ENCODE measurements at places on chromosomes 1 and 21.

- DNase-seq, result no peak
Measured at GRCh38 chr1:202590975-202591411, 119.3 kb downstream of the SYT2 start.

DNA sequence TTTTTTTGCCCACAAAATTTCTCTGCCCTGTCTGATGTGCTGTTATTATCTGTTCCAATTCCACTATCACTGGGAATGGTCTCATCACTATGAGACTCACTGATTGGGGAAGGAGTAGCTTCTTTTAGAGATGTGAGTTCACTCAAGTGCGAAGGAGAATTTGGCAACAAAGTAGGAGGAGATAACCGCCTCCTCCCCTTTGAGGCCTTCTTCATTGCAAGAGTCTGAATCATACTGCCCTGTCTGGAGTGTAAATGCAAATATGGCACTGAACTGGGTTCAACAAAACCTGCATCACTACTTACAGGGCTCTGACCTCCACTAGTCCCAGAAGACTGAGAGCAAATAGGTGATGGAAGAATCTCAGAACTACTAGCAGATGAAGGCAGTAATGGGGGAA is 83.4 kb downstream of the ASH1L start:
- no peak for DNase-seq

GRCh38 chr1:33097762-33098161 is 16.8 kb downstream of the AZIN2 start:
- DNase-seq, result no peak

DNA sequence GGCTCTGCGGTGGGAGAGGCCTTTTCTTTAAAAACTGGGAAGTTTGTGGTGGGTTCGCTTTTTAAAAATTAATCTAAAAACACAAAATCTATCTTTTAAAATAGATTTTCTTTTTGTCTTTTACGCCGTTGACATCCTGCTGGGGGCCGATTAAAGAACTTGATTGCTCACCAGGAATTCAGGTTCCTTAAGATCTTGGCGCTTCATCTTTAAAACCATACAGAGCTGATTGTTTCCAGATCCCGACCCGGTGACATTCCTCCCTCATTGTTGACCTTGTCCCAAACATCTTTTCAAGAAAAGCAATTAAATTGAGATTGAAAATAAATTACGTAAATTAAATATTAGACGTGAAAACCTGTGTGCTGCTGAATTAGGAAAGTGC is 546 bp upstream of the ZNF697 start:
- DNase-seq, result no peak

GRCh38 chr1:219657186-219657585 is 44.3 kb upstream of the ZC3H11B start:
- DNase-seq, result no peak

GRCh38 chr1:41963636-41964035 is 44.9 kb upstream of the HIVEP3 start:
- no peak for DNase-seq

DNA sequence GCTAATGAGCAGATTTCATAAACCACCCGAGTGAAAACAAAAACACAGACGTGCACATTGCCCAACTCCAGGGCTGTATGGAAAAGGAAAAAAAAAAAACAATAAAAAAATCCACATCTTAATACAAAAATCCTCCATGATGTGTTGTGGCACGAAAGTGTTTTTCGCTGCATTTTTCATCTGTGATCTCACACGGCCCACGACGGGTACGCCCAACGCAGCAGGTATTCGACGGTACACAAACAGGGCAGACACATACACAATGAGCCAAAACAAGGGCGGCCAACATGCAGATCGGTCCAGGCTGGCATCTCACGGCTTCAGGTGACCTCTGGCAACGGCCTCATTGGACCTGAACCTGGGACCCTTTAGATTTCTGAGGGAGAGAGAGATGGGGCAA is 31.1 kb downstream of the CASZ1 start:
- no peak for DNase-seq

DNA sequence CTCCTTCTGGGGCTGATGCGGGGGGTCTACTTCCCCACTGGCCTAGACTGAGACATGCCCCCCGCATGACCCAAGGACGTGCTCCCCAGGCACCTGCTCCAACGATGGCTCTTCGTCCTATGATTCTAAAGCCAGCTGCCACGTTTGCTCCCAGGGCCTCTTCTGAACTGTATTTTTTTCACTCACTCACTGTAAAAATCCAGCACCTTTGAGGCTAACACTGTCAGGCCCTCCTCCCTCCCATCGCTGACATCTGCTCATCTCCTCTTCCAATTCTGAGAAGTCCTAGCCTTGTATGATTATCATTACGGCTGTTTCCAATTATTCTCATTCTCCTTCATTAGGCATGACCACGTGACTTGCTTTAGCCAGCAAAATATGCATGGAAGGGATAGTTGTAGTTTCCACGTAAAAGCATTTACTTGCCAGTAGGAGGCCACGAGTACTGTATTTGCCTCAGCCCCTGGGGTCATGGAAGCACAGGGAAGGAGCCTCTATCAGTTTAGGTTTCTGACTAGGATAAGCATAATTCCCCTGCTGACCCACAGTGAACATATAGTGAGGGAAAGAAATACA is 19.1 kb upstream of the EDN2 start:
- DNase-seq, result no peak

DNA sequence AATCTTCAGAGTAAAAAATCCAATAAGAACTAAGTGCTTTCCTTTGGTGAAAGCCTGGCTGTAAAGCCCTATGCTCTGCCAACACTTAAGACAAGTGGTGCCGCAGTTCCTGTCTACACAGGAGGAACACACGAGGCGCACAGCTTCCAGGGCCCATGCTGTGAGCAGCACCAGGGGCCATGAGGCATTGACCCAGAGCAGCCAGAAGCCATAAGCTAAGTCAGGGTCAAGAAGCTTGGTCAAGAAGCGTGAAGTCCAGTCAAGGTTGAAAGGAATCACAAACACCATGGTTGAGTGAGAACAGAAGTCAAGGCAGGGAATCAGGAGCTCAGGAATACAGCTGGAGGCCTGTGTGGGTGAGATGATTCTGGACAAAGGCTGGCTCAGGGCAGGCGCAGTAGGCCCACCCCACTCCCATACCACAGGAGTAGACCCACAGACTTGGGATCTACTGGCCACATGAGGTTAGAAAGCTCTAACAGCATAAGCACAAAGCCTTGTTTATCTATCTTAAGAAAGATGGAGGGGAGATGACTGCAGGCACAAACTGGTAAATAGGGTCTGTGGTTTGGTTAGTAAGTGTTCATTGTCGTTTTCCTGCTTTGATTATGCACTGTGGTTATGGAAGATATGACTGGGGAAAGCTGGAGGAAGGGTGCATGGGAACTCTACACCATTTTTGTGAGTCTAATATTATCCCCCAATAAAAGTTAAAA is 42.9 kb upstream of the RCAN3 start:
- no peak for DNase-seq

- no peak for DNase-seq
Measured at GRCh38 chr1:3339856-3340255, 114.6 kb upstream of the ARHGEF16 start.

DNA sequence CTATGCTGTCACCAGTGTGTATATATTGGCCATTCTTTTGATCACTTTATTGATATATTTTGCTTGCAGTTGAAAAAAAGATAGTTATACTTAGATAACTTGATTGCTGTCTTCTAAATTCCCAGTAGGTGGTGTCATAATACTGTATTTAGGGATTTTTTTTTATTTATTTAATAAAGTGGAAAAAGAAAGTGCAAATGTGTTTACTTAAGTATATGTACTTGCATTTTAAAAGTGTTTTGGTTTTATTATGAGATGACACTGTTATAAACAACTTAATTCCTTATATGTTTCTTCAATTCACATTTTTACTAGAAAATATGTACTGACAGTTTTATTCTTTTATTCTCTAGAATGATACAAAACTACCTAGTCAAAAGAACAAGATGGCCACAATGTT is 164.8 kb downstream of the USP25 start:
- no peak for DNase-seq

DNA sequence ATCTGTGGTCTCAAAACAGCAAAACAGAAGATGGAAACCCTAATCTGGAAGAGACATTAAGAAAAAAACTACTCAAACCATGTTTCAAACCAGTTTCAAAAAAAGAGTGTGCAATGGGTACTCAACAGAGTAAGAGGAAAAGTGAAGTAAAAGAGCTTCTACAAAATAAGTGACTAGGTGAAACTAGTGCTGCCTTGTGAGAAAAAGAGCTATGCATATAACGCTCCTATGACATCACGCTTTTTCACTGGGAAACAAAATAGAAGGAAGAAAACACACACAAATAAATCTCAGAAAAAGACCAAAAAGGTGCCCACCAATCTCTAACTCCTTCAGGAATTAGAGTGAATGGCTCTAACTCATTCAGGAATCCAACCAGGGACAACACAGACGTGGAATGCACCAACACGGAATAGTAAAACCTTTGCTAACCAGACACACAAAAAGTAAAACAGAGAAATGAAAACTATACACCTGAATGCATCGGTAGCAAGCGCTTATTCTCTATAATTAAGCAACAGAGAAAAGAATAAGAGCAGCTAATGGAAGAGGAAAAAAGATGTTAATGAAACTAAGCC is 1.3 kb downstream of the FOXJ3 start:
- no peak for DNase-seq

DNA sequence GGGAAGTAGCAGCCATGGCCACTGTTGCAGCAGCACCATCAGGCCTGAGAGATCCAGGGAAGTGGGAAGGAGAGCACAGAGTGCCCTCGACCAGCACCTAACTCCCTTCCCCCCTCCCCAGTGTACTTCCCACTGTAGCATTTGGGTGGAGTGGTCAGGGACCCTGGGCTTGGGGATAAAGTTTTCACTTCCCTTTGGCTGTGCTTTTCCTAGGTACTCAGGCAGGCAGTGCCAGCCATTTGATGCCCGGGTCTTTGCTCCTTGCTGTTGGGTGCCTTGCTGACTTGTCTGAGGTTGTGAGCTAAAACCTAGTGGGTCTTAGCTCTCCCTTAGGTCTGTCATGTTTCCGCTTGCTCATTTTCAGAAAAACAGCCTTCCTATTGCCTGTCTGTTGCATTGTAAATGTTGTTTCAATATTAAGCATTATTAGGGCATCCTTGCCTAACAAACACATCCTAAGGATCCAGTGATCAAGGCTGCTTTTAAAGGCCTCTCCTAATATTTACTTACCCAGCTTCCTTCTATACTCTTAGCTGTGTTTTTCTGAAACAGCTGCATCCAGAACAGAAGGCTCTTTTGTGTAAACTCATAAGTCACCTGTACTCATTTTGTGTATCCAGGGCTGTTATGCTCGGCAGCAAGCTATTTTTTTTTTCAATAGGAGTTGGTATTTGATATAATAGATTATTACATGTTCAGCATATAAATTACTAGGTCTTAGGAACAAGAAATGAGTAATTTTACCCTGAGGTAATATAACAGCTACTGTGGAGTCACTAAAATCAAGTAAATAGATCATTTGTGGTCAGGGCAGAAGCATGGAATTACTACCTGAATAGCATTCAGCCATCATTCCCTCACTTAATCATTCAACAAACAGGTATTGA is 418.6 kb upstream of the PROX1 start:
- DNase-seq, result no peak

GRCh38 chr1:64282351-64282750 is 78.9 kb downstream of the UBE2U start:
- DNase-seq, result peak; percentile 50

GRCh38 chr1:203663294-203663693 is 36.7 kb downstream of the ATP2B4 start:
- DNase-seq, result no peak

DNA sequence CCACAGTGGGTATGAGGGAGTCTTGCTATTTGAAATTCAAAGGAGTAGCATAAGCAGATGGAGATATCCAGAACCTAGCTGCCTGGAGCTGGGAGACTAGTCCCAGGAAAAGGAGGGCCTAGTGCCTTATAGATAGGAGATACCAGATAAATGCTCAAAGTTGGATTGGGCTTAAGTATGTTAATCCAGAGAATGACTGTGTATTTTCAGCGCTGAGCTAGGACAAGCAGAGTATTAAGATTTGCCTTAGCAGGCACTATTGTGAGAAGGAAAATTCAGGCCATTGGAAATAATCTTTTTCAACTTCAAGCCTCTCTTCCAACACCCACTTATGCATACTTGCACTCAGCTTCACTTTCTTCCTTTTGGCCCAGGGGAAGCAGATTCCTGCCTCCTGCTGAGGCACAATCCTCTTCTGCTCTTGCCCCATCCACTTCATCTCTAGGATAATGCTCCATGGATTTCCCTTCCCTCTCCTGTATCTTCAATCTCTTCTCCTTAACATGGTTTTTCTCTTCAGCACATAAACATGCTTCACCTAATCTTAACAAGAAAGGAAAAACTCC is 21.1 kb downstream of the PIK3C2B start:
- no peak for DNase-seq

DNA sequence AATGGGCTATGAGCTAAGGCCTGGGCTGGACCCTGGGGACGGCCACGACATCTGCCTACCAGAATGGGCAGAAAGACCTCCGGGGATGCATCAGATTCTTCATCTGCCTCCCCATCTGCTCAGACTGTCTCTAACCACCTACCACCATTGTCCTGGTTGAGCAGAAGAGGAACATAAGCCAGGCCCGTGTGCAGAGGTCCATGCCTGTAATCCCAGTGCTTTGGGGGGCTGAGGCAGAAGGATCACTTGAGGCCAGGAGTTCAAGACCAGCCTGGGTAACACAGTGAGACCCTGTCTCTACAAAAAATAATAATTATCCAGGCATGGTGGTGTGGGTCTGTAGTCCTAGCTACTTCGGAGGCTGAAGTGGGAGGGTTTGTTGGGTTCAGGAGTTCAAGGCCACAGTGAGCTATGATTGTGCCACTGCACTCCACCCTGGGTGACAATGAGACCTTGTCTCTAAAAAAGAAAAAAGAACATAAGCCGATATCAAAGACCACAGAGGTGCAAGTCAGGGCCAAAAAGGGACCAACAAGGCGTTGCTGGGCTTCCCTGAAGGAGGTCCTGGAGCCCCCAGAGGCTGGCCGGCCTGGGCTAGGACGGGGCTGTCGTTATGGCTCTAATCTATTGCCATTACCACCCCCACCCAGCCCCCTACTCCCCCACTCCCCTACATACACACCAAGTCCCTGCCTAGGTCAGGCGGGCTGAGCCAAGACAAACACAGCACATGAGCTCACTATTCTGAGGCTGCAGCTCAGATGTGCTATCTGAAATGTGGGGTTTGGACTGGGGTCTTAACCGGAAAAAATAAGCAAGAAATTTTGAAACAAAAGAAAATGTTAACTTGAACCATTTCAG is 239.2 kb upstream of the RAB4A start:
- DNase-seq, result no peak

GRCh38 chr1:89454845-89455521 is 69.6 kb upstream of the LRRC8B start:
- DNase-seq, result no peak

DNA sequence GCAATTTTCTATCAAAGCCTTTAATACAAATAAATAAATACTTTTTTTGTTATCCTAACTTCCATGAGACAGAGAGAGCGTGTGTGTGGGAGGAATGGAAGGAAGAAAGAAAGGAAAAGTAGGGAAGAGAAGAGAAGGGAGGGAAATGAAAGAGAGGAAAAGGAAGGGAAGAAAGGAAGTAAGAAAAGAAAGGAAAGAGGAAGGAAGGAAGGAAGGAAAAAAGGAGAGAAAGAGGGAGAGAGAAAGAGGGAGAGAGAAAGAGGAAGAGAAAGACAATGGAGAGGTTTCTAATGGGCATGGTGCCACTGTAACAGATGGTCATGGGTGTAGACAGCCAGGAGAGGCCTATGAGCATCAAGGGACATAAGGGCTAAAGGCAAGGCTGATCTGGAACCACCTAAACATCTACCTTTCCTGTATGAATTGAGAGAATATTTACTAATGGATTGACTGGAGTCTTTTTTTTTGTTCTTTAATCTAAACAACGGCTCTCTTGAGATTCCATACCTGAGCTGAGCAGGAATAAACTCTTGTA is 234.9 kb downstream of the PTPRC start:
- DNase-seq, result no peak

GRCh38 chr1:153392822-153393221 is 1.9 kb upstream of the S100A8 start:
- no peak for DNase-seq

All from psoas muscle (tissue), 8 donors.